ENCODE measurements at places on chromosomes 4 and X.
A peak's percentile ranks its signal among the peaks of the same experiment; 100 is the strongest.

DNA sequence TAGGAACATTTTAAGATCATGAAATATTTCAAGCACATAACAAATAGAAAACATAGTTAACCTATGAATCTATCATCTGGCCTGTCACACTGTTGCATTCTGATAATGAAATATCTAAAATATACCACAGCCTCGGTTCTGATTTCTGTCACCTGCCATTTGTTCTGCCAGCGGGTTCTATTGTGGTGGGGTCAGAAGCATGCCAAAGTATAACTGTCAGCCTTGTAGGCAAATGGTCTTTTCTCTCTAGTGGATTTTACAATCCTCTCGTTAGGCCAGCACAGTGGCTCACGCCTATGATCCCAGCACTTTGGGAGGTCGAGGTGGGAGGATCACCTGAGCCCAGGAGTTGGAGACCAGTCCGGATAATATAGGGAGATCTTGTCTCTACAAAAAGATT lies 47.9 kb downstream of the HTRA3 start:
- DNase-seq: no peak

- no peak for DNase-seq
These were observed 50.2 kb downstream of the LEF1 start for GRCh38 chr4:108118505-108118904.

GRCh38 chr4:16123356-16124084 lies 39.7 kb upstream of the PROM1 start:
- no peak for DNase-seq

DNA sequence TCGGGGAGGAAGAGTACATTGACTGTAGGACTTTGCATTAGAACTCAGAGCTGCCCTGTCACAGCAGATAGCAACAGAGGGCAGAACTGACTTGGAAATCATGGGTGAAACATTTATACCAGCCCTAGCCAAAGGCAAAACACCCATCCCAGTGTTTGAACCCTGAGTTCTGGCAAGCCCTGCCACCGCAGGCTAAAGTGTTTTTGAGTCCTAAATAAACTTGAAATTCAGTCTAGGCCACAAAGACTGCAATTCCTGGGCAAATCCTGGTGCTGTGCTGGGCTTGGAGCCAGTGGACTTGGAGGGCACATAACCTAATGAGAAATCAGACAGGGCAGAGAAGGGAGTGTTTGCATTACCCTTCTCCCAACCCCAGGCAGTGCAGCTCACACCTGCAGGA lies 1015.7 kb downstream of the FSTL5 start:
- no peak for DNase-seq

DNA sequence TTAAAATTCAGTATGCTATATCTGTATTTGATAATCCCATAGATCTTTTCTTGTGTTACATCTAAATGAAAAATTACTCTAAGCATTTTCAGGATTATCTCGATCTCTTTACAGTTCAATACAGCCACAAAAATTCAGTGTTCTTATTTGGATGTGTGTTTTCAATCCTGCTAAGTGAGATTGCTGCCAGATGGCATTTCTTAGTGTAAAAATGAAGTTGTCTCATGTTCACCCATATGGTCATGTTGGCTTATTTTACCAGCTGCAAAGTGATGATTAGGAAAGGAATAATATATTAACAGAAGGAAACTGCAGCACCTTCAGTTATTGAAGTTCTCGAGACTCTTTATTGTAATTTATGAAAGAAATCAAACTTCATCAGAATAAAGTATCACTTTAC lies 12.1 kb upstream of the FAM47A start:
- DNase-seq: no peak

- DNase-seq: no peak
These were observed 134.1 kb upstream of the GUCY1A1 start for GRCh38 chr4:155532373-155533085.

DNA sequence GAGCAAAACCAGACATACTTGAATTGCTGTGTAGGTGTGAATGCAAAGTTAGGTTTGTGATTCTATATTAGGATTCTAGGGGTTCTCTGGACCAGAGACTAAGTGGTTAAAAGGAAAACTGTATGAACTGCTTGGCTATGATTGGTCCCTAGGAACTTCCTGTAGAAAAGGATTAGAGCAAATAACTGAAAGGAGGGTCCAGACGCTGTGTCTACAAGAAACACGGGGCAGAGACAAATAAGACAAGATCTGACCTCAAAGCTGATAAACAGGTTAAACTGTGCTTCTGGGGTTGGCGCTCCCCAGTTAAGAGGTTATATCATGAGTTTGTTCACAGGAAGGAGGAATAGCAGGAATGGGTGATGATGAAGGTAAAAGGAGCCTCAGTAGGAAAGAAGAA lies 183.6 kb downstream of the MGST2 start:
- no peak for DNase-seq

DNA sequence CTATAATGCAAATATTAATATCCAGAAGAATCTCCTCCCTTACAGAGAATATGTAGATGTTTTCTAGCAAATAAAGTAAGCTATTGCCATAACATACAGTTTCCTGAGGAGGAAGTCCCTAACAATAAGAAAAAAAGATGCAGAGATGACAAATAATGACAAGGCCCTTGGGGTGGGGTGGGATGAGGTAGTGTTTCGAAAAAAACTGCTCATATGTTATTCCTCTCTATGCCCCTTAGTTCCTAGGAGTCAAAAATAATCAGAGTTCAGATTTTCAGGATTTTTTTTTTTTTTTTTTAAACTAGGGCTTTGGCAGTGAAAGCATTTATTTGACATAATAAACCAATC lies 99.0 kb downstream of the ZAR1 start:
- no peak for DNase-seq

DNA sequence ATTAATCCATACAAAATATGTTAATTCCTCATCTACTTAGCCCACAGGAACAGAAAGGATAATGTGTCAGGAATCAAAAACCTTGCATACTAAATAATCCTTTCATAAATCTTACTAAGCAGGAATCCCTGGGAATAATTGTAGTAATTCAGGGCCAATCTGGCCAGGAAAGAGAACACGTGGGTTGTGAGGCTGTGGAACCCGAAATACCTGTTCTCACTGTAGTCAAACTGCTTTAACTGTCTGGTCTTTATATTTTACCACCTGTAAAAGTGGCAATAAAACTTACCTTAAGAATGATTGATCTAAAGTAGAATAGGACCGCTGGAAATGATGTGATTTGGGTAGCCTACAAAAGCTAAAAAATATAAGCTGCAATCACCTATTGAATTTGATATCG lies 1620.9 kb downstream of the STIM2 start:
- DNase-seq: no peak

- no peak for DNase-seq
These were observed 27.5 kb upstream of the TBC1D8B start for GRCh38 chrX:106774981-106775380.

GRCh38 chr4:55611358-55612059 lies 19.5 kb upstream of the PDCL2 start:
- DNase-seq: no peak

DNA sequence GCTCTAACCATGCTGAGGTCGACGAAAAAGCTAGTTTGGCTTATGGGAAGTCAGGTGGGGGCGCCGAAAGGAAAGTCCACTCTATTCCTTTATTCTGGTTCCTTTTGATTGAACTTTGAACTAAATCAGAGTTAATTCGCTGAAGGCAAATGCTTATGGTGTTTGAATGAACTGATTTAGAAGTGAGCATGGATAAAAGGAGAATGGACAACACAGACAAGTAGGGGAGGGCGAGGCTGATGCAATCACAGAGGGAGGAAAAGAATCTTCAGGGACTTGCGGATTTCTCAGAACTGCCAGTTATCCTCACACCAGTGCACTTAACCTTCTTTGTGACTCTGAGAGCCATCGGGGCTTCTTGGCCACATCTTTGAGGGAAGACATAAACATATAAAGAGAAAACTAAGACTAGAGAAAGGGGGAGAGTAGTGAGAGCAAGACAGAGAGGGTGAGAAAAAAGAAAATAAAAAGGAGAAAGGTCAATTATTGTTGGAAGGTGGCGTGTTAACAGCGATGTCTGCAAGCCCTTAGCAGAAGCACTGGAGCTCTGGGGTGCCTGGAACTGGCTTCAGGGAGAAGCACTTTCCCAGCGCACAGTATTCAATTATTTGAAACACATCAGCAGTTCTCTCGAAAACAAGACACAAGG lies 79.6 kb upstream of the PLAC1 start:
- DNase-seq: no peak

DNA sequence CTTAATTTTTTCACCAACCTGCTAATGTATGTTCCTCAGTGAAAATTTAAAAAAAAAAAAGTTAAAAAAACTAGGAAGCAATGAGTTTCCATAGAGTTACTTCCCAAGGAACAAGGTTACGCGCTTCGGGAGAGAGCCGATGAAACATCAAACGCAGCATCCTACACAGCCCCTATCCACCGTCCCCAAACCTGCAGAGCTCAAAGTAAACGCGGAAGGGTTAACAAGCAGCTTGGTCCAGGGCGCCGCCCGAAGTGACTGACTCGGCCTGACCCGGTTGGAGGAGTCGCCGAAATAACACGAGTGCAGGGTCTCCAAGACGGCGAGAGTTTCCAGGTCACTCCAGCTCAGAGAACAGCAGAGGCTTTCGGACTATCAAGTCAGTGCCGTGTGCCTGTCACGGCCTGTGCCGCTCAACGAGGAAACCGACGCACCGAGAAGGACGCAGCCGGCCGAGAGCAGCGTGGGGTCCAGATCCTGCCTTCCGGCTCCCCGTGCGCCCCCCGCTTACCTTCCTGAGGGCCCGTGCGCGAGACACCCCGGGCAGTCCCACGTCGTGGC lies 512 bp downstream of the NOP14 start:
- DNase-seq: no peak

GRCh38 chrX:53831662-53832635 lies 145.4 kb upstream of the HUWE1 start:
- DNase-seq: peak; percentile 51

DNA sequence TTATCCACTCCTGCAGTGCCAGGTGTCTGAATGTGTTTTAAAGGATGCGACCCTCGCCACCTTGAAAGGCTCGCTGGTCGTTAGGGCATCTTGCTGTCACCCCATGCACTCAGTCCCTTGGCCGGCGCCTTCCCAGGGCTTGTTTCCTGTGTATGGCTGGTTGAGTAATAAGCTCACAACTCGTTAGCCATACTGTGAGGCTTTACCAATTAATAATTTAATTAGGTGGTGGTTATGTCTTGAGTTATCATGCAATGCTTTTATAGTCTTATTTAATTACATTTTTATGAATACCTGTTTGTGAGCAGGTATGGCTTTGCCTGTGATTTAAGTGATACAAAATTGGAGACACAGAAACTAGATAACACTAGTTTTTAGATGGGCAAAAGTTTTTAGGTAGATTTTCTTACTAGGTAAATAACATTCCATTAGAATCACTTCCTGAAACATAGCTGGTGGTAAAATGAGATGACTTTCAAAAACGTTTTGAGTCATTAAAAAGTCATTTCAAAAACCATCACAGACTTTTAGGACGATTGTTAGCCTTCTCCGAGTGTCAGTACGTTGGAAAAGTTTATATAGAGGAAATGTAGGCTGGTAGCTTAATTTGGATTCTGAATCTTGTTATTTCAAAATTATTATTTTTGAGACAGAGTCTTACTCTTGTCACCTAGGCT lies 18.2 kb downstream of the PTTG2 start:
- DNase-seq: peak; percentile 57

GRCh38 chr4:181776264-181777054 lies 466.7 kb upstream of the TENM3 start:
- DNase-seq: no peak

DNA sequence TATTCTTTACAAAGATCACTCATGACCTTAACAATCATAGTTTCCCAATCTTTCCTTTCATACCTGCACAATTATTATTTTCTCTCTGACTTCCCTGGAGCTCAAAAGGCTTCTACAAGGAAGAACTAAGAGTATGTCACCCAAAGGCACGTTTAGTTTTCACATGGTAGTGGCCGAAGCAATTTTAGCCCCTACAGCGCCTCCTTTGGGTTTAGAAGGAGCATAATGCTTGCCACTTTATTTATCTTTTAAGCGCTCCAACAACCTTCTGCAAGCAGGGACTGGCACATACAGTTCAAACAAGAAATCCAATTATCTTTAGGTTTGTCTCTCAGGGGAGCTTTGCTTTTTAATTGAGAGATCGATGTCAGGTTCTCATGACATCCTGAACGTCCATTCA lies 42.0 kb upstream of the IGSF1 start:
- no peak for DNase-seq

- DNase-seq: no peak
These were observed 206.5 kb upstream of the ANXA10 start for GRCh38 chr4:167885872-167886271.

- DNase-seq: peak; percentile 20
These were observed 35.9 kb downstream of the ETDC start for GRCh38 chrX:135345107-135345589.

DNA sequence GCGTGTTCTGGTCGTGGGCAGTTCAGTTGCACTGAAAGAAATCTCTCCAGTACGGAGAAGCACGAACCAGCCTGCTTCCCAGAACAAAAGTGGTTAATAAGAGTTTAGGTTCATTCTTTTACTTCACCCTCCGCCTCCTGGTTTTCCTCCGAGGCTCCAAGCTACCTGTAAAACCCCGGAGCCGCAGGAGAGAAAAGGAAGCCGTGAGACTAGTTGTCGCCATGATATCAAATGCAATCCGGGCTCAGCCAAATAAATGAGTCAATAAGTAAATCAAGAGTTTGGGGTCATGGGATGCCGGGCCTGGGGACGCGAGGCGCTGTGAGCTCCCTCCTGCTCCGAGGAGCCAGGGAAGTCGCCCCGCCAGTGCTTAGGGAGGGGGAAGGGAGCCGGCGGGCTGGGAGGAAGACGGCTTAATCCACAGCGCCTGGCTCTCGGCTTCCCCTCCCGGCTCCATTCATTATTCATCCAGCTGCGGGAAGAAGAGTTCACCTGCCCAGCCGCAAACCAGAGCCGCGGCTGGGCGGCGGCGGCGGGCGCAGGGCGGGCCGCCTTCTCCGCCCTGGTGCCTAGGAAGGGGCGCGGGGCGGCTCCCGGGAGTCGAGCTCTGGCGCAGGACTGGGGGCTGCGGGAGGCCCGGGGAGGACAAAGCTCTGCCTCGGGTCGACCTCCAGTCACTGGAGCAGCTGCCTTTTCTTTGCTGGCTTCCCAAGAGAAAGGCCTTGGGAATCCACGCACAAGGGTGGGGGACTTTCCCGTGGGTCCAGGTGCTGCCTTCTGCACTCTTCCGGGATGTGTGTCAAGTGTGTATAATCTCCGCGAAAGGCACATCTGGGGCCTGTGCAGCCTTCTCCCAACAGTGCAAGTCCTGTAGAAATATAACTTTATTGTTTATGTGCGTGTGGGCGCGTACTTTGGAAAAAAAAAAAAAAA lies 1.7 kb downstream of the FRAS1 start:
- peak; percentile 34 for DNase-seq

DNA sequence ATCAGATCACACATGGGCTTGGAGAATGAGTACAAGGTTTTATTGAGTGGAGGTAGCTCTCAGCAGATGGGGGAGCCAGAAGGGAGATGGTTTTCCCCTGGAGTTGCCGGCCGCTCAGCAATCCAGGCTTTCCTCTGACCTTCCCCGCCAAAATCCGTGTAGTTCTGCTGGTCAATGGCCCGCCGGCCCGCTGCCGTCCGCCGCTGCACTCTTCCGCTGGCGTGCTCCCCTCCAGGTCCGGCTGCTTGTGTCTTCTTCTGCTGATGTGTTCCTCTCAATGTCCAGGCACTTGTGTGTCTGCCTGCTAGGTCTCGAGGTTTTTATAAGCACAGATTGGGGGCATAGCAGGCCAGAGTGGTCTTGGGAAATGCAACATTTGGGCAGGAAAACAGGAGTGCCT lies 14.4 kb upstream of the MXRA5 start:
- DNase-seq: no peak

All from stimulated activated CD8-positive, alpha-beta memory T cell treated with anti-CD3 and anti-CD28 coated beads, Interleukin-4, amount 100 ng/mL, for 48 hours (primary cell).